Kidney (tissue), 22 donors: ENCODE measurements at places on chromosomes 5 and 9. TPM values are rescaled to one million over a fixed set of nuclear protein-coding genes. Genes with fewer than 3 reads are reported as not detected.

Gene GBGT1
- 21.6 TPM for total RNA-seq

GRCh38 chr5:11611011-11611410 lies 293.2 kb downstream of the CTNND2 start:
- no peak for DNase-seq

Gene TRUB2
- total RNA-seq: 22.4 TPM

Gene EPB41L4B
- total RNA-seq: 6.5 TPM

DNA sequence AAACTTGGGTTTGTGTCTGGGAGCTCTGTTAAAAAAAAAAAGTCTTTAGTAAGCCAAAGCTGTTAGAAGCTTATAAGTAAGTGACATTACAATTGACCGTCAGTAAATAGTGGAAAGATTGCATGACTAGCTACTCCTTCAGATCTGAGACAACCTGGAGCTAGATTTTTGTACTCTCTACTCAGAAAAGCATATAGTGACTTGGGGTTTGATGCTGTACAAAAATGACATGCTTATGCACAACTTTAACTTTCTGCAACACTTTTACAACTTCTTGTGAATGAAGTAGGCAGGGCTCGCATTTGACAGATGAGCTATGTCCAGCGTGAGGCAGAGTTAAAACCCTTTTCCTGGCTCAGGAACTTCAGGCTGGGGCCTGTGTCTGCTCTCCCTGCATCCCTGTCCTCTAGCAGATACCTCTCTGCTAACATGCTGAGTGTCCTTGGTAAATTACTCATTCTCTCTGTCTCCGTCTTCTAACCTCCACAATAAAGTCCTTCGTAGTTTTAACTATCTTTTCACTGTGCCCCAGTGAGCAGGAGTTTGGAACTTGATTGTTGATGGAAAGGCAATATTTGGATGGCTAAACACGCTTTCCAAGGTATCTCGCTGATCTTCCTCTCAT lies 471 bp upstream of the GHR start:
- no peak for DNase-seq

DNA sequence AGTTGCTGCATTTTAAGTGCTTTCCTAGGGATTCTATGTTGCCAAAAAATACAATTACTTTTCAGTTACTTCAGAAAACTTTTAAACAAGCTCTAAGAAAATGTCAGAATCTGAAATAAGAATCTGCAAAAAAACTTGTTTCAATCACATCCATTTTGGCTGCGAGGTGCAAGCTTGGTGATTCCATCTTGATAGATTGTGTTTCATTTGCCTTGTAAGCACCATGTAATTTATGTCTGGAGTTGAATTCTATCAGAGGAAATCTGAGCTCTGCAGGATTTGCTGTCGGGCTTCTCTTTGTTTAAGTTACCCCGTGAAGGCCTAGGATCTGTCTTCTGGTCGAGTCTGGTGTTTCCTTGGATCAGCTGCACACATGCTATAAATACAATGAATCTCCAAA lies 40.4 kb upstream of the MAN2A1 start:
- DNase-seq: peak; percentile 72

DNA sequence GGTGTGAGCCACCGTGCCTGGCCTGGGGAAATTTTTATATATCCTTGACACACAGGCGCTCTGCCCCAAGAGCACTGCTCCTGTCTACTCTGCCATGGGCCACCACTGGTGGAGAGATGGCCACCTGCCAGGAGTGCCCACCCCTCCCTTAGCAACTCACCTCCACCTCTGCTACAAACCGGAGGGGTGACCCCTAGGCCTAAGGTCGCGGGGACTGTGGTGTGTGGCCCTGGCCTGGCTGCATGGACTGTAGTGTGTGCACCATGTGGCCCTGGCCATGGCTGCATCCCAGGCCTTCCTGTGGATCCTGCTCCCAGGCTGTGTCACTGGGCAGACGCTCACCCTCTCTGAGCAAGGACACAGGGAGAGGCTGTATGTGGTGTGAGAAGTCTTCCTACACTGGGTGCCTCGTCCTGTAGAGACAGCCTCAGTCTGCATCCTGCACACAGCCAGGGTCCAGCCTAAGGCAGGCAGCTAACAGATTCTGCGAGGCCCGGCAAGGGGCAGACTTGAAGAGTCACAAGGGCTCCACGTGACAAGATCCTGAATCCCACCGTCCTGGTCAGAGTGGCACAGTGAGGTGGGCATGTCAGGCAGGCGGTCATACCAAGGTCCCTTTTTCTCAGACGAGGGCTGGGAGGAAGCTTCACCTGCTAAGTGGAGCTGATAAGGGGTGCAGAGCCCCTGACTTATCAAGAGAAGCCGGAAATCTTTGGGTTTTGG lies 10.3 kb downstream of the NINJ1 start:
- DNase-seq: peak; percentile 43

Gene FAM153A
- total RNA-seq: 13.4 TPM

DNA sequence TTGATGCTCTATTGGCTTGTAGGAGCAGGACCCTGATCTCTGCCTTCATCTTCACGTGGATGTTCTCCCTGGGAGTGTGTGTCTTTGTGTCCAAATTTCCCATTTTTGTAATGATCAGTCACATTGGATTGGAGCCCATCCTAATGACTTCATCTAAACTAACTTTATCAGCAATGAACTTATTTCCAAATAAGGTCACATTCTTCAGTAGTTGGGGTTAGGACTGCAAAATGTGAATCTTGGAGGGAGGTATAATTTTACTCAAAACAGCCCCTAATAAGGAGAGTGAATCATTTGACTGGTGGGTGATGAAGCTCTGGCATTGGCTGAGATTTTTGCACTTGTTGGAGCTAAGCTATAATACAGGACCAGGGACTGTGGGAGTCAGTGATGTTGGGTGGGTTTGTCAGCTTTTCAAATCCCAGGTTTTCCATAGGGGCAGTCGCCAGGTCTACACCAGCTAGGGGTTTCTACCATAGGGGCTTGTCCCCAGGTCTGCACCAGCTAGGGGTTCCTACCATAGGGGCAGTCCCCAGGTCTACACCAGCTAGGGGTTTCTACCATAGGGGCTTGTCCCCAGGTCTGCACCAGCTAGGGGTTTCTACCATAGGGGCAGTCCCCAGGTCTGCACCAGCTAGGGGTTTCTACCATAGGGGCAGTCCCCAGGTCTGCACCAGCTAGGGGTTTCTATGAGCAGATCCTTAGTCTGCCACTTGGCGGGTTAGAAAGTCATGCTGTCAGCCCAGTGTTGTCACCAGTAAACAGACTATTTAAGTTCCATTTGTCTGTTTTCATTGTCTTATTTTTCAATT lies 382.6 kb upstream of the DAP start:
- DNase-seq: no peak

GRCh38 chr5:178520851-178521250 lies 69.3 kb downstream of the COL23A1 start:
- no peak for DNase-seq

DNA sequence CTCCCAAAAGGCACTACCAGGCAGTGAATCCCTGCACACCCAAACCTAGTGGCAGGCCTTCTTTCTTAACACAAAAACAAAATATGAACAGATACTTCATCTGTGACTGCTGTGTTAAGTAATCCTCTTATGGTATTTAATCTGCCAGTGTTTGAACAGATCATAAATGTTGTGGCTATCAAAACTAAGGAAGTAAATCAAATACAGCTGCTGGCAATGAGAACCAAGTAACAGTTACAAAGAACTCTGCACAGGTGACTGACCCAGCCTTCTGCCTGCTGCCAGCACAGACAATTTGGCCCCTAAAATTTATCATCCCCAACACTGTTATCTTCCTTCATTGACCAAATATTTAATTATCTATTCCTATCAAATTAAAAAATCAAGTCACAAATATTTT lies 78.0 kb downstream of the GNAQ start:
- no peak for DNase-seq

GRCh38 chr5:143924311-143924978 lies 112.5 kb downstream of the HMHB1 start:
- no peak for DNase-seq
